ENCODE measurements at places on chromosomes 7 and 10.

GRCh38 chr7:42722198-42722597, 189.7 kb downstream of the C7orf25 start:
- DNase-seq = no peak

DNA sequence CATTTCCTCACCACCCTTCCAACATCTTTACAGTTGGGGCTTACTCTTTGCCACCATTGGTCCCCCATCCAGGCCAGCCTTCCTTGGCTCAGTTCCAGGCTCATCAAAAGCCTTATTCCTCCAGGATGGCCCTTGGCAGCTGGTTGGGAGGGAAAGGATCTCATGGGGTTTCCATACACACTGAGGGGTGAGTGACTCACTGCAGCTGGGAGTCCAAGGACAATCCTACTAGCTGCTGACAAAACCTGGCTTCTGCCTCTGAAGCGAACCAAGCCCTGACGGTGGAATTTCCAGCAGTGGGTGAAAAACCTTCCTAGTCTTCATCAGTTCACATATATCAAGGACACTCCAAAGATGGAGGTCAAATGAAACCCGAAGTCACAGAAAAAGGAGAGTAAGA, 22.9 kb downstream of the CRHR2 start:
- no peak for DNase-seq

- DNase-seq = no peak
Measured at GRCh38 chr10:94583124-94583523, 37.5 kb downstream of the HELLS start.

GRCh38 chr7:52838981-52839411, 196.4 kb upstream of the POM121L12 start:
- no peak for DNase-seq

GRCh38 chr10:11197266-11197712, 179.6 kb downstream of the CELF2 start:
- DNase-seq = peak; percentile 5

GRCh38 chr10:101280511-101280910, 51.2 kb upstream of the LBX1 start:
- DNase-seq = no peak

DNA sequence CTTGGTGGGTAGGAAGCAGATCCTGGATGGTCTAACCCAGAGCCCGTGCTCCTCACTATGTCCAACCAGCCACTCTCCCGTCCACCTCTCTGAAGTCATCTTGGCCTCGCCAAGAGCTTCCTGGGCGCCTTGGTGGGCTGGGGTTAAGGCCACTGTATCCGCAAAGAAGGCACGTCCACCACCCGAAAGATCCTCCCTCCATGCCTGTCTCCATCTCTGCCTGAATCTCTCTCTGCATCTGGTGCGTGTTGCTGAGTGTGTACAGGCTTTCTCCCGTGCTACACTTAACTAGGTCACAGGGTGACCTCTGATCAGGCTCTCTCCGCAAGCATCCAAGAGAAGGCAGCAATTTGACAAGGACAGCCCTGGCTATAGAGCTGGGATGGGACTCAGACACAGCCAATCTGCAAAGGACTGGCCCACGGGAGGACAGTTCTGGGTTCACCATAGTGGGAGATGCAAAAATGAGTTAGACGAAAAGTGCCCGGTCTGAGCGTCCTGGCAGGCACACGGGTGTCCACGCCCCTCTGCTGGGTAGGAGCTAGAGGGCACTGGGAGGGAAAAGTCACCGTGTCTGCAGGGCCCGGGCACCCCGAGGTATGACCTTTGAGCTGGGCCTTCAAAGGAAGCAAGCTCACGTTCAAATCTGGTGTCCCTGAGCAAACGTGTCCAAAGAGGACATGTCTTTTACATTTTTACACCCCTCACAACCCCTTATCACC, 9.4 kb upstream of the RFC2 start:
- no peak for DNase-seq
